ENCODE measurements at places on chromosomes 3 and 15.
A peak's percentile ranks its signal among the peaks of the same experiment; 100 is the strongest.

DNA sequence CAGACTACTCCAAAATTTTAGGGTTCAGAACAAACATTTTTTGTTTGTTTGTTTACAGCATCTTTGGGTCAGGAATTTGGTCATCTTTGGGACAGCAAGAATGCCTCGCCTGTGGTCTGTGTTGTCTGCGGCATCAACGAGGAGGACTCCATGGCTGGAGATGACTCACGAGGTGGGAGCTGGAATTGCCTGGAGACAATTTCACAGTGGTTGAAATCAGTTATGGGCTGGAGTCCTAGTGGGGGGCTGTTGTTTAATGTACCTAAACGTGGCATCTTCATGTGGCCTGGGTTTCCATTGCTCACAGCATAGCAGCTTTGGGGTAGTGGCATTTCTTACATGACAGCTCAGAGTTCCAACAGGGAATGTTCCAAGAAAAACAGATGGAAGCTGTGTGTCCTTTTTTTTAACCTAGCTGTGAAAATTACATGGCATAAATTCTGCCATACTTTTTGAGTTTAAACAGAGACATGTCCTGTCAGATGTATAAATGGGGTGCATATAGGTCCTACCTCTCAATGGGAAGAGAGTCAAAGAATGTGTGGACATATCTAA is 507.3 kb upstream of the CBLB start:
- no peak for DNase-seq

DNA sequence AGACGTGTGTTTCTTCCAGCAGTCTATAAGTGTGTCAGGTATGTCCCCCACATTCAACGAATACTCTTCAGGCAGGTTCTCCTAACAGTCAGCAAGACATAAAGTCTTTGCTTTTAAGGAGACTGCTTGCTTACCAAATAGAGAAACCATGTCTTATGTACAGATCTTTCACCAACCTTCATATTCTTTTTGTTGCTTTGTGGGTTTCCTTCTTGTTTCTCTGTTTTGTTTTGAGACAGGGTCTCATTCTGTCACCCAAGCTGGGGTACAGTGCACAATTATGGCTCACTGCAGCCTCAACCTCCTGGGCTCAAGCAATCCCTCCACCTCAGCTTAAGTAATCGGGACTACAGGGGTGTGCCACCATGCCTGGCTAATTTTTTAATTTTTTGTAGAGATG is 14.3 kb downstream of the DYNC1LI1 start:
- no peak for DNase-seq

DNA sequence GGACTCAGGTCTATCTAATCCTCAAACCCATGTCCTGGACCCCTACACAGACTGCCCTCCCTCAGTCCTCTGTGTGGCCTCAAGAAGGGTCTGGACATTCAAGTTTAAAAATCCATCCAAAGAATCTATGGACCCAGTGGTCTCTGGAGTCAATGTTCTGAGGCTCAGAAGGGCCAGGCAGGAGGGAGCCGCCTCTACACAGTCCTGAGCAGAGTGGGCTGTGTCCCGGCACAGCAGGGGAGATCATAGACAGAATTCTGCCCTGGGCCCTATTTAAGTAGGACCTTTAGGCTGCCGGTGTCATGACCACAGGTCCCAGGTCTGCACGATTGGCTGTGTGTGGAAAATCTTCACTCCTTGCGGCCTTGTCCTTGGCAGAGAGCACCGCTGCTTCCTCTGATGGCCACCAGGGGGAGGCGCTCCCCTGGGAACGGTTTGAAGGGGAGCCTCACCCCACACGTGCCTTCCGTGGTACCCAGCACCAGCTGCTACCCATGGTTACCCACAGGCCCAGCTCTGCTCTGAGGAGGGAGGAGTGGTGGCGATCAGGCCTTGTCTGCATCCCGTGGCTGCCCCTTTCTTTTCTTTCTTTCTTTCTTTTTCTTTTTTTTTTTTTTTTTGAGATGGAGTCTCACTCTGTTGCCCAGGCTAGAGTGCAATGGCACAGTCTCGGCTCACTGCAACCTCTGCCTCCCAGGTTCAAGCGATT is 37.9 kb downstream of the CHRD start:
- peak; percentile 1 for DNase-seq

DNA sequence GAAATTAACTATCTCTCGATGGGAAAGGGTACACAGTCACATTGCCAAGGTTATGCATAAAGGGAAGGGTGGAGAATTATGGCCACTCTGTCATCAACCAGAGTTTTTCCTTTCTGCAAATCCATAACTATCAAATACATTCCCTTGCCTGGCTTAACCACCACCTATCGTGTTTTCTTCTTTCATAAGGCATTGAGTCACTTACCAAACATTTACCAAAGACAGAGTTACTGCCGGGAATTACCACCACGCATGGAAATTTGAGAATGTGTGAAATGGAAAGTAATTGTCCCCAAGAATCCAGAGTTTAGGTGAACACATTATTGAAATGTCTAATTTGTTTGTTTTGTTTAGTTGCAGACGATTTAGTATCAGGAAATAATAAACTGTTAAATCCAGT is 134.3 kb upstream of the LRRN1 start:
- DNase-seq = peak; percentile 23

GRCh38 chr15:39593071-39593655 is 12.3 kb downstream of the THBS1 start:
- DNase-seq = no peak

DNA sequence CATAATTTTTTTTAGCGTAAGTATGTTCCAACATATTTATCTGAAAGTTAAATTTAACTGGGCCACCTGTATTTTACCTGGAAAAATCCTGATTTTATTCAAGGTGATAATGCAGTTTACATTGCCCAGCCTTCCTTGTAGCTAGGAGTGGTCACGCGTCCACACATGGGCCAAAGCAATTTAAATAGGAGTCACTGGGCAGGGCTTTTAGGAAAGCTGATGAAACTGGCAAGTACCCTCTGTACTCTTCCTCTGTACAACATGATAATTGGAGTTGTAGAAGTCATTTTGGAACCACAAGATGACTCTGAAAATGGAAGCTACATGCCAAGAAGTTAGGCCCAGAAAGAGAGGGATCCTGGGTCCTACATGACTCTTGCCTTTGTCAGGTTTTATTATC is 9.5 kb downstream of the BTD start:
- no peak for DNase-seq

GRCh38 chr3:59418836-59419235 is 369.0 kb upstream of the CFAP20DC start:
- DNase-seq = no peak

DNA sequence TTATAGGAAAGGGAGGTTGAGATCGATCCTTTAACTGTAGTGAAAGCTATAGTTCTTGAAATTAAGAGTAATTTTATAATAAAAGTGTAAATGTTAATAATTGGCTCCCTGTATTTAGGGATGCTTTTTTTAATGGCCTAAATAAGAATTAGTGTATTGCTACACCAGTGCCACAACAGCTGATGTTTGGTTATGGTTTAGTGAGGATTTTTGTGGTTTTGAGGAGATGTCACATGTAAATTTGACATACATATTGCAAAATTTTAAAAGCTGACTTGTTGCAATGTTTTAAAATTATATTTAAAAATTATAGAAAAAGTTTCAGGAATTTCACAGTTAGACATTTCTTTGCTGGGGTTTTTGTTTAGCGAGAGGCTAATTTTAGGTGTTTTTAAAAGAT is 3.9 kb downstream of the TSC22D2 start:
- no peak for DNase-seq

DNA sequence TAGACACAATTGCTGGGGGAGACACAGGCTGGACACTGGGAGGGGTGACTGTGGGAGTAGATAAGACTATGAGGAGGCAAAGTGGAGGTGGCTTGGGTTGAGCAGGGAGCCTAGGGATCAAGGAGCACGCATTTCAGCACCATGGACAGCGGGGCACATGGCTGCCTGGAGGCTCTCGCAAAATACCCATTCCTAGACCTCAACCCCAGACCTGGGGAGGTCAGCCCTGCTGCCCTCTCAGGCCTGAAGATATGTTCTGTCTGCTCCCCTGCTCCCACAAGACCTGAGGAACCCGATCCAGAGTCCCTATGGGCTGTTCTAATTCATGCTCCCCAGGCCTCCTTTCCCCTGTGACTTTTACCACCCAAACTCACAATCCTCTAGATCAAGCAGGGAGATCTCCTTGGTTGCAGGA is 16.0 kb upstream of the CPEB1 start:
- DNase-seq = peak; percentile 12

Measured in kidney epithelial cell (primary cell).